Tibial artery (tissue), 4 donors: ENCODE measurements at places on chromosomes 6 and 20.

GRCh38 chr6:97876711-97877110, 593.7 kb upstream of the MMS22L start:
- no peaks in the 10 kb centered on the region for H3K4me1 ChIP-seq
- no peak overlapping the region for H3K27ac ChIP-seq
- H3K27me3 ChIP-seq: no peaks in the 10 kb centered on the region
- no peak overlapping the region for H3K4me3 ChIP-seq

GRCh38 chr20:20373091-20373571, 5.2 kb downstream of the INSM1 start:
- no peak overlapping the region for H3K4me3 ChIP-seq
- H3K27me3 ChIP-seq: no peaks in the 10 kb centered on the region
- DNase-seq: no peak
- peaks cover 17% of the 10 kb centered on the region for H3K4me1 ChIP-seq

- H3K27ac ChIP-seq: no peak overlapping the region
- no peak for DNase-seq
- H3K36me3 ChIP-seq: no peaks in the 10 kb centered on the region
- no peaks in the 10 kb centered on the region for H3K27me3 ChIP-seq
Observed at GRCh38 chr6:164660781-164661180, 648.6 kb downstream of the C6orf118 start.

- no peak overlapping the region for H3K4me3 ChIP-seq
- no peaks in the 10 kb centered on the region for H3K36me3 ChIP-seq
- H3K27ac ChIP-seq: no peak overlapping the region
- no peaks in the 10 kb centered on the region for H3K4me1 ChIP-seq
- no peak for DNase-seq
Observed at GRCh38 chr20:56716806-56717205, 87.7 kb downstream of the TFAP2C start.

DNA sequence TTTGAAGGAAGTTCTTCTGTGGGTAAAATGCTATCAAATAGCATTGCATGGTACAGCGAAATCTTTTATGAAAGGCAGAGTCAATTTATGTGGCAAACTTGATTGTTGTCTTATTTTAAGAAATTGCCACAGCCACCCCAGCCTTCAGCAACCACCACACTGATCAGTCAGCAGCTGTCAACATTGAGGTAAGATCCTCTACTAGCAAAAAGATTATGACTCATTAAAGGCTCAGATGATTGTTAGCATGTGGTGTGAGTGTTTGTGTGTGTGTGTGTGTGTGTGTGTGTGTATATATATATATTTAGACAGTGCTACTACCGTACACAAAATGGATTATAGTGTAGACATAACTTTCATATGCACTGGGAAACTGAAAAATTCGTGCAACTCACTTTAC, 27.8 kb downstream of the LRRN4 start:
- no peaks in the 10 kb centered on the region for H3K27me3 ChIP-seq
- H3K4me1 ChIP-seq: peaks cover 6% of the 10 kb centered on the region
- no peak overlapping the region for H3K4me3 ChIP-seq
- DNase-seq: no peak
- peaks cover 24% of the 10 kb centered on the region for H3K36me3 ChIP-seq

DNA sequence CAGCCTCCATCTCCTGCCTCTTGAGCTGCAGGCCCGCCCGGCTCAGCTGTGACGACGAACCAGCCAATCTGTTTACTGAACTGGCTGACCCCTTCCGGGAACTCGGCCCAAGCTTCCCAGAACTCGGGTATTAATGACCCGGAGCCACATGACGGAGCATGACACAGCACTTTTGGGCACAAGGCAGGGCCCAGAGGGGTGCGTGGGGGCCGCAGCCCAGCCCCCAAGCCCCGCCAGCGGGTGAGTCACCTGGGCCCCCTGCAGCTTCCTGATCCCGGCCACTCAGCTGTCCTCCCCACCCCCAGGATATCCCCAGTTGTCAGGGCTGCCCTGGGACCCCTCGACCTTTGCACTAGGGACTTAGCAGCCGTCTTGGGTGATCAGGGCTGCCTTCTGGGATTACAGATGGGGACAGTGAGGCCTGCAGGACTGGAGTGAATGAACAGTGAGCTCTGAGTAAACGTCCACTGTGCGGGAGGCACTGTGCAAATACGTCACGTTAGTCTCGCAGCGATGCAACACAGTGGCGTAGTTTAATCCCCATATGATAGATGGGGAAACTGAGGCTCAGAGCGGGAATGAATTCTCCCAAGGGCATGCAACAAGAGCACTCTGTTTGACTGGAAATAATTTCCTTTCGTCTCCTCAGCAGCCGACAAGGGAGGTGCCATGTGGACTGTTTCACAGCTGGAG, 102.1 kb downstream of the CEBPB start:
- no peaks in the 10 kb centered on the region for H3K36me3 ChIP-seq
- peaks cover 15% of the 10 kb centered on the region for H3K4me1 ChIP-seq
- DNase-seq: peak; percentile 99

GRCh38 chr6:36269834-36270705, at the start of gene PNPLA1:
Gene PNPLA1 (plus strand): TSS chr6:36270060. CDS start chr6:36270460, 400 bp downstream.
- no peaks in the 10 kb centered on the region for H3K4me1 ChIP-seq
- no peak within 1 kb of the TSS for H3K4me3 ChIP-seq
- no peak within 1 kb of the TSS for H3K27ac ChIP-seq
- no peaks in the 10 kb centered on the region for H3K27me3 ChIP-seq

DNA sequence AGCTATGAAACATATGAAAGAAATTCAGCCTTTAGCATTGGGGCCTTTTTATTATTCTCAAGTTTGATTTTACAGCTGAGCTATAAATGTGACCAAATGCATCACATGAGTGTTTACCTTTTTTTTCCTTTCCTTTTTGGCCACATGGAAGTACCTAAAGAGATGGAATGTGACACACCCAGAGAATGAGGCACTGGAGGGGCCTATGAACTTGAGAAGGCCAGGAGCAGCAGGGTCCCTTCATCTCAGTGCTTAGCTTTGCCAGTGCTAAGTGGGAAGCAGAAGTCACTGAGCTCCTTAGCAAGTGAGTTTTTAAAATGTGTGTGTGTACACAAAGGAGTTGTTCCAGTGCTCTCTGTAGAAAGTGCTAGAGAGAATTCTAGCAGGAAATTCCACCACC, 44.7 kb downstream of the RREB1 start:
- no peaks in the 10 kb centered on the region for H3K4me1 ChIP-seq
- H3K27ac ChIP-seq: no peak overlapping the region
